NCI-H2081 (cell line): ENCODE measurements at places on chromosomes 6 and 20.

DNA sequence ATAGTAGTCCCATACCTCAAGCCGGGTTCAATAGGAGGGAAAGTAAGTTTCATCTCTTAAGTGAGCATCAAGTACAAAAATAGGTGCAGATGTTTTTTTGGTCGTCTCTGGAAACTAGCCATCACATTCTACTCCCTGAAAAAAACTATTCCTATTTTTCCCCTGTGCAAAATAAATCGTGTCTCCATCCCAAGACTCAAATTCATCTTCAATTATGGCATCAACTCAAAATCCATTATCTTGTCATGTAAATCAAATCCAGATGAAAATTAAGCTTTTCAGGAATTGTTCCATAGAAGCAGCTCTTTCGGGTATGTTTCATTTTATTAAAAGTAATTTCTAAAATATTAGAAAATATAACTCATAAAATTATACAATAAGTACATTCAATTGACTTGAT, 1368.4 kb downstream of the GRIK2 start:
- no peak for DNase-seq

DNA sequence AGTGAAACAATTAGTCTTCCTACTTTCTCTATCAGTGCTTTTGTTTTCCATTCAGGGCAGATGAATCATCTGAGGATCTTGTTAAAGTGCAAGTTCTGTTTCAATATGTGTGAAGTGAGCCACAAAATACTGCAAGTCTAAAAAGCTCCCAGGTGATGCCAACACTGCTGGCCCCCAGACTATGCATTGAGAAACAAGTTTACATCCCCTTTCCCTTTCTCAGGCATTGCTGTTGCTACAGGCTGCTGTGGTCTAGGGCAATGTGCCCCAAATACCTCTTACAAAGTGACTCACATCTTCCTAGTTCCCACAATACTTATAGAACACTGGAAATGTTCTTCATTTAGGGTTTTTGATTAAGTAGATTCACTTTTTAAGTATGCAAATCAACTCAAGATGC, 31.8 kb downstream of the ABRACL start:
- DNase-seq = no peak

GRCh38 chr6:57434944-57435343, 117.5 kb downstream of the PRIM2 start:
- no peak for DNase-seq

- DNase-seq = no peak
Measured at GRCh38 chr20:56724241-56724757, 95.2 kb downstream of the TFAP2C start.

- DNase-seq = no peak
Measured at GRCh38 chr6:15829156-15829555, 166.3 kb upstream of the DTNBP1 start.

DNA sequence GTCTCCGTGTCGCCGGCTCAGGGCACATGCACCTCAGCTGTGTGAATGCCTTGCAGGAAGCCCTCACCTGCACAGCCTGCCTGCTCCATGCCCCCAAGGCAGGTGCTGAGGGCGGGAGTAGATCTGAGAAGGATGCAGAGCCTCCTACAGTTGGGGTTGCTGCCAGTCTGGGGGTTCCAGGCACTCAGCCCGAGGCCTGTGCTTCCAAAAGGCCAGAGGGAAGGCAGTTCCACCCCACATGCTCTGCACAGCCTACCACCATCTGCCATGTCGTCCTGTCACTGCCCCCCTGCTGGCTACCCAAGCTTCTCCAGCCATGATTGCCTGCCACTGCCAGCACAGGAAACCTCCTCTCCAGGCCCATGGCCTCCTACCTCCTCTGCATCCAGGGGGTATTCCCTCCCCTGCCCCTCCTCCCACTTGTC, 19.3 kb downstream of the ACSS1 start:
- DNase-seq = no peak

DNA sequence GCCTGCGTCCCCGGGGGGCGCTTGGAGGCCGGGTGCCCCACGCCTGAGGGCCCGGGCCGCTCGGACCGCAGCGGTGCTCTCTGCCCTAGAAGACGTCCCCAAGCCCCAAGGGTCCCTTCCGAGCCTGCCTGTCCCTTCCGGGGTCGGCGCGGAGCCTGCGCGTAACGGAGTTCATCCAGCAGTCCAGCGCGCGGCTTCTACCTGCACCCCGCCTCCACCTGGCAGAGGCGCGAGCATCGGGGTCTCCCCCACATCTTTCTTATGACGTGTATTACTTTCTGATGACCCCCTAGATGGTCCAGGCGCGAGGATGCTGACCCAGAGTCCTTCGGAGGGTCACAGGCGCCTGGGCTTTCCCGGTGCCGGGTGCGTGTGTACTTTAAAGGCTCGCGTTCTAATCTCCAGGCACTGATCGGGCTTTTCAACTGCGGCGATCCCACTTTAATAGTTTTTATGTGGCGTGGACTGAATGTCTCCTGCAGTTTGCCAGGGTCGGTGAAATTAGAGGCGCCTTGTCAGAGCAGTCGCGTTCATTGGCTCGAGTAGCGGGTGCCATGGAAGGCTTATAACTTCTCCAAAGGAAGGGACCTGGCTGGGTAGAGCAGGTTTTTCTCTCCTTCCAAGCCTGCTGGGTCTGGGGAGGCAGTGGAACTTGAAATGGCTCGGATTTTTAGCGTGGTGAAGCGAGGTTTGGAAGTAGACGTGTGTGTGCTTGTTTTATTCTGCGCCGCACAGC, 912 bp downstream of the EYA4 start:
- peak; percentile 45 for DNase-seq

GRCh38 chr20:62698231-62698630, 10.4 kb upstream of the NTSR1 start:
- DNase-seq = no peak

- DNase-seq = no peak
Measured at GRCh38 chr20:59983076-59983475, 24.9 kb downstream of the CDH26 start.

- DNase-seq = no peak
Measured at GRCh38 chr20:24866008-24866407, 83.1 kb upstream of the CST7 start.

DNA sequence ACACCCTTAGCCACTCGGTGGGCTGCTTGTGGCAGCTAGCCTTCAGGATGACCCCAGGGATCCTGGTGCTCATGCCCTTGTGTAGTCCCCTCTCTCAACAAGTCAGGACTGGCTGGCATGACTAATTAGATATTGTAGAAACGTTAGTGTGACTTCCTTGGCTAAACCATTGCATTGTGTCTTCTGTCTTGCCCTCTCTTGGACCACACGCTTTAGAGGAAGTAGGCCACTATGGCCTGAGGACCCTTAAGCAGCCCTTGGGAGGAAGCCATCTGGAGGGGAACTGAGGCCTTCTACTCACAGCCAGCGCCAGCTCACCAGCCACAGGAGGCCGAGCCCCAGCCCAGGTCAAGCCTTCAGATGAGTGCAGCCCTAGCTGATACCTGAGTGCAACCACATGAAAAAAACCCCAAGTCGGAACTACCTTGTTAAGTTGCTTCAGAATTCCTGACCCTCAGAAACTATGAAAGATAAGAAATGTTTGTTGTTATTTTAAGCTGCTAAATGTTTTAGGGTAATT, 10.1 kb downstream of the ANGPT4 start:
- DNase-seq = no peak

DNA sequence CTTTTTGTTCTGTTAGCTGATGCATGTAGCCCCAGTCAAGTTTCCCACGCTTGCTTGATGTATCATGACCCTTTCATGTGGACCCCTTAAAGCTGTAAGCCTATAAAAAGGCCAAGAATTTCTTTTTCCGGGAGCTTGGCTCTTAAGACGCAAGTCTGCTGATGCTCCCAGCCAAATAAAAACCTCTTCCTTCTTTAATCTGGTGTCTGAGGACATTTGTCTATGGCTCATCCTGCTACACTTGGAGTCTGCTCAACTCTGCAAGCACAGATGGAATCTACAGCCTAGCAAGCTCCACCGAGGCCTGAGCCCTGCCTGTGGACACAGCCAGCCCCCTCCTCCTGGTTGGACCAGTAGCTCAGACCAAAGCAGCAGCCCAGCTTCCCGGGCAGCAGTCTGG, 3.4 kb downstream of the CST2 start:
- DNase-seq = no peak

GRCh38 chr6:30149234-30149633, 11.8 kb downstream of the TRIM10 start:
- DNase-seq = no peak

DNA sequence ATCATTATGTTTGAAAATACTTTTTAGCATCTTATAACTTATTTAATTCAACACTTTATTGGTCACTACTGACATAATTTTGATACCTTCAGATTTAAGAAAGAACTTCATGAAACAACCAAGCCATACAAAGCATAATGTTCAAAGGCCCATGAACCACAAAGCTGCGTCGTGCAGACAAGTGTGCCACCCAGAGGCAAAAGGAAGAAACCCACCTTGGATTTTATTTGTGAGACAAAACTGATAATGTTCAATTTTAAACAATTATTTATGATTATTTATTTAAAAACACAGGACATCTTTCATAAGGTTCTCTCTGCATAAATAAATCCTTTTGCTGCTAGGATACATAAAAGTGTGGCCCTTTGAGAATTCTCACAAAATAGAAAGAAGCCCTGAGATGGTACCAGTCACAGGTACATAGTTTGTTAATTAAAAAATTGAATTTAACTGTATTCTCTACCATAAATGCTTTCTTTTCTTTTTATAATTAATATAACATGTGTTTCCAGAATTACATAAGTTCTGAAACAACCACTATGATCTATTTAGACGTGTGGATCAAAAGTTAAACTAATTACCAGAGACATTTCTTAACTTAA, 143.7 kb downstream of the RALGAPA2 start:
- peak; percentile 77 for DNase-seq

DNA sequence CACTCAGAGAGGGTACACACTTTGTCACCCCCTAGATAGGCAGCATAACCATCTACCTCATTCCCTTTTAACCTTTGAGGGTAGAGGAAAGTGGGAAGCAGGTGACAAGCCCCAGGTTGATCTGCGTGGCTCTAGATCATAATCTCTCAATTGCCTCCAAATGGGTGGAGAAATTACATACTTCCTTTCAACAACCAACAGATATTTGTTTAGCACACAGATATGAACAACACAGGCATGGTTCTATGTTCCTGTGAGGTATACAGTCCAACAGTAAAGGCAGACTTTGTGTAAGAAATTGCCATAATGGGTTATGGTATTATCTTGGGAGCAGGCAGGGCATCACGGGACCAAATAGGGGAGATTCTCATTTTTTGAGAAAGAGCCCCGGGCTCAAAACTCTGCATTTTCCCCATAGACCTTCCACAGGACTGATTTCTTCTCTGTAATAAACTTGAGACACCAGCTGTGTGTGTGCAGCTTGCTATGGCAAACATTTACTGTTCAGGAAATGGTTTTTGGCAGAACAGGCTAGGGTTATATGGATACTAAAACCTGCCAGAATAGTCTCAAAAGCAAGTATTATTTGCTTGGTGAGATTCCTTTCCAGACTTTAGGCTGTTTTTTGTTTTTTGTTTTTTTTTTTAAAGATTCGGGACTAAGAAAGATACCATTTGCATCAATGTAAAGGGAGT, 126.2 kb downstream of the CD164 start:
- no peak for DNase-seq

DNA sequence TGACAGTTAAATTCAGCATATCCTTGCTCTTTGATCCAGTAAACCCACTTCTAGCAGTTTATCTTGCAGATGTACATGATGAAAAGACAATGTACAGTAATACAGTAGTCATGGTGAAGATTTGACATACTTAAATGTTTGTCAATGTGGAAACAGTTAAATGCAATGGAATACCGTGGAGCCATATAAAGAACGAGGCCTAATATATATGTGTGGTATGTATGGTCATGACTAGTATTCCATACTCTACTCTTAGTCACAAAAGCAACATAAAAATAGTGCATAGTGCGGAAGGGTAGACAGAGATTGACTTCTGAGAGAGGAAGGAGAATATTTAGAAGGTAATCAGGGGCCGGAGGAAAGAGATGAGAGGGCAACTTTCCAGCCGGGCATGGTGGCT, 70.7 kb upstream of the ARMC2 start:
- DNase-seq = no peak

DNA sequence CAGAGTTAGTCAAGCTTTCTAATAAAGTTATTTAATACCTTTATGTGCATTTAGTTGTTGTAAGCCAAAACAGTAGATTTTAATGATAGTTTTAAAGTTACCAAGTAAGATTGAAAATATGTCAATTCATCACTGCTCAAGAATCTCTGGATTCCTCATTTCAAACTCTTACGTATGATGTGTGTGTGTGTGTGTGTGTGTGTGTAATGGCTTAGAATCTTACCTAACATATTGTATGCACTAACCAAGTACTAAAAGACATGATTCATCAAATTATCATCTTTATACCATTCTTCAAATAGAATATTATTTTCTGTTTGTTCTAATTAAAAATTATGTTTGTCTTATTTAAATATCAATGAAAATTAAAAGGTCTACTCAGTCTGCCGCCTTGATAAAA, 41.5 kb upstream of the ZNF337 start:
- DNase-seq = no peak

- no peak for DNase-seq
Measured at GRCh38 chr20:368915-369314, 11.6 kb upstream of the TRIB3 start.

GRCh38 chr6:145621776-145622175, 113.5 kb downstream of the EPM2A start:
- no peak for DNase-seq

DNA sequence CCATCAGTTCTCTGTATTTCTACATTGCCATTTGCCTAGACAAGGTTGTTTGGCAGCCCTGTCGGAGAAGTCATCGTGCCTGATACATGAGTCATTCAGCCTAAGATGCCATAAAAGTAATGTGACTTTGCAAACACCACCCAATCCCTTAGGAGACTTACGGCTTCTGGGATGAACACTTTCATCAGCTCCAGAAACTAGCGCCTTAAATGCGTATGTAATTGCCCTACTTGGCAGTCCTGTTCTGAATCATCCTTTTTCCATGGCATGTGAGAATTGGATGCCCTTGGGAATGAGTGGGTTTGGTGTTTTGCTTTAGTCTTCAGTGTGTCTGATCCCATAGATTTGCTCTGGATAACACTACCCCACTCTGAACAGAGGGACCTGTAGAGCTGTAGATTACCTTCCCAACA, 158.5 kb downstream of the SASH1 start:
- no peak for DNase-seq
